Activated naive CD4-positive, alpha-beta T cell treated with Interleukin-2 at 50 U/mL for 16 hours (primary cell): ENCODE measurements at places on chromosomes 5 and 9.

GRCh38 chr9:115412656-115413055 is 294.7 kb upstream of the TNC start:
- no peak for DNase-seq

DNA sequence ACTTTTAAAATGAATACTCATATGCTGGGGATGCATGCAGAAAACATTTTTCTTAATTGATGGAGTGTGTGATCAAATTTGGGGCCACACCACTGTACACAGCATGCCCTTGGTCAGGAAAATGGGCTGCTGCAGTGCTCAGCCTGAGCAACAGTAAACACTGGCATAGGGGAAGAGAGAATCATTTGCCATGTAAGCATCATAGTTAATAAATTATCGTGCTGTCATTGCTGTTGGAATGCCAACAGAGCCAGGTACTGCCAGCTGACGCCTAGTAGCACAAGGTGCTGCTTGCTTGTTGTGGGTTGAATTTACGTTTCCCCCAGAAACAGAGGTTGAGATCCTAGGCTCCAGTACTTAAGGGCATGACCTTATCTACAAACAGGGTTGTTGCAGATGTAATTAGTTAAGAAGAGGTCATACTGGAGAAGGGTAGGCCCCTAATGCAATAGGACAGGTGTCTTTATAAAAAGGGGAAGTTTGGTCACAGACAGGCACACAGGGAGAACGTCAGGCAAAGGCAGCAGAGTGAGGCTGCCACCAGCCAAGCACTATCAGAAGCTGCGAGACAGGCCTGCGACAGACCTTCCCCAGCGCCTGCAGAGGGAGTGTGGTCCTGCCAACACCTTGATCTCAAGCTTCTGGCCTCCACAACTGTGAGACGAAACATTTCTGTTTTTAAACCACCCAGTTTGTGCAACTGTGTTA is 25.3 kb downstream of the DAP start:
- DNase-seq, result no peak

DNA sequence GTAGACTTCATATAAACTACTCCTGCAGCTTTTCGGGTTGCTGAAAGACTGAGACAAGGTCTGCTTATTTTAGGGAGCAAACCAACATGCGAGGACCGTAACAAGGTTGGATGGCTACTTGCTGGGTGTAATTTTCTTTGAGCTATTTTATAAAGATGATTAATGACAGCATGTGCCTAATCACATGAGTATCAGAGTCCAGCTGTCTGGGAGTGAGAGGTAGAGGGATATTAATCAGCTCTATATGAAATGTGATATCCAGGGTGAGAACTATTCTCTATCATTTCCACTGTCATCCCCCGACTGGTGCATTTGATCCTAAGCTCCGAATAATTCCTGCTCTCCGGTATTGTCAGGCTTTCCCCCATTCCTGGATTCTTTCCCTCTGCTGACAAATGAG is 193.8 kb upstream of the HMHB1 start:
- no peak for DNase-seq

GRCh38 chr5:93519740-93520139 is 61.3 kb downstream of the NR2F1-AS1 start:
- no peak for DNase-seq

- DNase-seq, result no peak
Measured at GRCh38 chr9:134546246-134546731, 95.3 kb upstream of the COL5A1 start.

GRCh38 chr5:167049043-167049663 is 1242.3 kb upstream of the WWC1 start:
- no peak for DNase-seq

- DNase-seq, result no peak
Measured at GRCh38 chr5:96871686-96872085, 4.6 kb upstream of the ERAP2 start.

DNA sequence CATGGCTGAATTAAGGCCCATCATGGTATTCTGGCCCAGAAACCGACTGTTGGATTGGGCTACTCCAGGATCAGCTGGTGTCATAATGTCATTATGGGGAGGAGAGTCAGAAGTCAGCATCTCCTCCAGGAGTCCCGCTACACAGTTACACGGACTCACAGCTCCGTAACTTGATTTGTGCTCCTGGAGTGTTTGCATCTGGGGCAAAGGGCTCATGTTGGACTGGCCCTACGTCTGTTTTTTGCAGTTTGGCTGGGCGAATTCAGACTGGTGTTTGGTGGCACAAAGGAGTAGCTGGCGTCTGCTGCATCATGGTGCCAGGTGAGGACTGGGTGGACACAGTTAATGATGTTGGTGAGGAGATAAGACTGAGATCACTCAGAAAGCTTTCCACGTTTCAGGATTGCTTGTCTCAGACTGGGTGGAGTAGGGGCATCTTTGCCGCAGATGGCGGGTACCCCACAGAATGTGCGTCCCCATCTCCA is 31.3 kb downstream of the OR2V1 start:
- no peak for DNase-seq

- DNase-seq, result no peak
Measured at GRCh38 chr5:115531380-115531779, 13.2 kb downstream of the FEM1C start.

DNA sequence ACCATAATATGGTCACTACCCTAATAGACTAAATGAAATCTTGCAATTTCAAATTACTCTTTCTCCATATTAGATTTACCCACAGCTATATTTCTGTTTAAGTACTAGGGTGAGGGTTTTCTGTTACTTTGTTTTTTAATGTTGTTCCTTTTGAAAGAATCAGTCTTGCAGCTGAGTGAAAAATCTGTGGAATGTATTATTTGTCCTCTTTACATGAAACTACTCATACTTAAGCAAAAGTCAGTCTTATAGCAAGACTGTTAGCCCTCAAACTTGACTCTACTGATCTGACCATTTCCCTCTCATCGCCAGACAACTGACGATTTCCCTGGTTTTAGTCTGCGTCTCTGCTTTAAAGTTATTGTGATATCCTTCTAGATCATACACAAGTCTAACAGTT is 84.0 kb downstream of the PIK3R1 start:
- DNase-seq, result no peak
